ENCODE measurements at places on chromosomes 7 and 10. TPM values are rescaled to one million over a fixed set of nuclear protein-coding genes. Genes with fewer than 3 reads are reported as not detected.

DYDC2 gene
- total RNA-seq, result not detected

ATOH7 gene
- not detected for total RNA-seq

TMEM176A gene
- total RNA-seq, result not detected

SPDYE1 gene
- not detected for total RNA-seq

PRSS37 gene
- total RNA-seq, result not detected

TMEM139 gene
- total RNA-seq, result 0.46 TPM

ELFN1 gene
- total RNA-seq, result not detected

ZSWIM8 gene
- 59.5 TPM for total RNA-seq

DNA sequence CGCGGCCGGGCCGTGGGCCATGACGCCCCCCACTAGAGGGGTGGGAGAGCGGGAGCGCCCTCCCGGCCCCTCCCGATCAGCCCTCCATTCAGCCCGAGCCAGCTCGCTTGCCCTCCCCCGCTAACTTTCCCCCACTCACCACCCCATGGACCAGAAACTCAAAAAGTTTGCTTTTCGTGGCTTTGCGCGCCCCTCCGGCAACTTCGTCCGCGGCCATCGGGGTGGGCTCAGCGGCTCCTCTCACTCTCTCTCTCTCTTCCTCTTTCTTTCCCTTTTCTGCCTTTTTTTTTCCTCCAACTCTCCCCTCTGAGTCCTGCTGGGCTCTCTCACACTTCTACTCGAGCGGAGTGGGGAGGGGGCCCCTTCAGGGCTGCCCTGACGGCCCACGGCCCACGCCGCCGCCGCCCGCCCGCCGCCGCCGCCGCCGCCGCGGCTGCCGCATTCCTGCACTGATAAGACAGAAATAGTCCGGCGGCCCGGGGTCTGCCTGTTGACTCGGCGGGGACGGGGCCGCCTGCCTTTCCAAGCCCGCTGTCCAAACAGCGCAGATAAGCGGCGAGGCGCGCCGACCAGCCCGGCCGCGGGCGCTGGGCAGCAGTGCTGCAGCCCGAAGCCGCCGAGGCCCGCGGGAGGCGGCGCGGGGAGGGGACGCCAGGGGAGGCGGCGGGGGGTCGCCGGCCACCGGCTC, at the start of gene SMARCD3:
SMARCD3 (minus strand) TSS at position 349 of the 688 bp plus-strand sequence; CDS start at position 217, 132 bp downstream.
- peak; percentile 61 for DNase-seq

DNA sequence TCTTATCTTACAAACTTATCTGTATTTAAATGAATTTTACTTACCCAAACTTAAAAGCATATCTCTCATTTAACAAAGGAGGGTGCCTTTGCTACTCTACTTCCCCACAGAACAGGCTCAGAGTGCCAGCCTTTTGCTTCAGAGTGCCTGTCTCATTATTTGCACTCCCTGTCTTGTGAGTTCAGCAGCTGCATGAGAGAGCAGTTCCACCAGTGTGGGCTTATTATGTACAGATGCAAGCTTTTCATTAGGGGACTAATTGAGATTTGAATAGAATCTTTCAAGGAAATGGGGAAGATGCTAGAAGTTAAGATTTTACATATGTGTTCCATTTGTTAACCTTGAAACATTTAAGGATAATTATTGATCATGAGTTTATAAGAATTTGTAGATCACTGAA, 310.2 kb upstream of the LRRN3 start:
- no peak for DNase-seq

DNA sequence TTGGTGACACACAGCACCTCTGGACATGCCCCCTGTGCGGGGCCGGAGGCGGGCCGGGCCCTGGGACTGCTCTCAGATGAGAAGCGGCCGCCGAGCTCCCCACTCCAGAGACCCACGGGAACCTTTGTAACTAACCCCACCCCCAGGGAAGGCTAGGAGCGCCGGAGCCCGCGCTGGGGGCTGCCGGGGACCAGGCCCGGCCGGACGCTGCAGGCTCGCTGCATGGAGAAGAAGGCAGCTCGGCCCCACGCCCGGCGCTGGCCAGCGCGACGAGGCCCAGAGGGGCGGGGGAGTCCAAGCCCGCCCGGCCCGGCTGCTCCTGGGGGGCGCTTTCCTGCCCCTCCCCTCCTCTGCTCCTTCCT, 36.5 kb downstream of the AGAP3 start:
- no peak for DNase-seq

Data from OCI-LY7 (cell line).